ENCODE measurements at places on chromosomes 5 and 9.

DNA sequence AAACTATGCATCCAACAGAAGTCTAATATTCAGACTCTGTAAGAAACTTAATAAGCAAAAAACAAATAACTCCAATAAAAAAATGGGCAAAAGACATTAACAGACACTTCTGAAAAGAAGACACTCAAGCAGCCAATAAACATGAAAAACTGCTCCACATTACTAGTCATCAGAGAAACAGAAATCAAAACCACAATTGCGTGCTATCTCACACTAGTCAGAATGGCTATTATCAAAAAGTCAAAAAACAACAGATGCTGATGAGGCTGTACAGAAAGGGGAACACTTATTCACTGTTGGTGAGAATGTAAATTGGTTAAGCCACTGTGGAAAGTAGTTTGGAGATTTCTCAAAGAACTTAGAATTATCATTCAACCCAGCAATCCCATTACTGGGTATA lies 101.2 kb upstream of the TRIM32 start:
- DNase-seq = no peak

GRCh38 chr5:147509041-147509709 lies 693 bp downstream of the DPYSL3 start:
- DNase-seq = no peak

- no peak for DNase-seq
These were observed 72.3 kb downstream of the SLCO4C1 start for GRCh38 chr5:102223542-102224477.

DNA sequence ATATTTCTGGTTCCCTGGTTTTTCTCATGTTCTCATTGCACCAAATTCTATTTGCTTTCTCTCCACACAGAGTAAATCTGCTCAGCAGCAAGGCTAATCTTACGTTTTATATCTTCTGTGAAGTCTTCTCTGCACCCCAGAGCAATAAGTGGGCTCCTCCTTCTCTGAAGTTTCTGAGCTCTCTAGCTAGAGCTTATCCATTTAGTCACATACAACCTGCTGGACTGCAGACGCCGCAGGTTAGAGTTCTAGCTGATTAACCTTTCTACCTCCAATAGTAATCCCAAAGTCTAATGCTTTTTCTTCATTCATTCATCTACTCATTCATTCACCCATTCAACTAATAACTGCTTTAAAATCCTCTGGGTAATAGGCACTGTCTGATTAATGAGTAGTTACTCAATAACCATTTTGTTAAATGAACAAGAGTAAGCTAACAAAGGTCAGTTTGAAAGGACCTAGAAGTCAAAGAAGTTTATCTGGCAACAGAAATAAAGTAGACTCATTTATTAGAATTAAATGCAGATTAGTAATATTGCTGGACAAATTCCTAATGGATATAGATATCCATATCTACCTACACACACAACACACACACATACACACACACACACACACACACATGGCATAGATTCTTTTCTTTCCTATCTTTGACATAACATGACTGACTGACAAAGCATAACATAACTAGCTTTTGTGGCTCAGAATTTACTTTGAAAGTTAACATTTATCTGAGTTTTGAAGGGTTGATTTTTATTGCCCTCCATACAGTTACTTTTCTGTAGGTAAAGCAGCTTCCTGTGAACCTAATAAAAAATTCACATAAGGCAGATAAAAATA lies 984.6 kb upstream of the SEMA6A start:
- DNase-seq = no peak

DNA sequence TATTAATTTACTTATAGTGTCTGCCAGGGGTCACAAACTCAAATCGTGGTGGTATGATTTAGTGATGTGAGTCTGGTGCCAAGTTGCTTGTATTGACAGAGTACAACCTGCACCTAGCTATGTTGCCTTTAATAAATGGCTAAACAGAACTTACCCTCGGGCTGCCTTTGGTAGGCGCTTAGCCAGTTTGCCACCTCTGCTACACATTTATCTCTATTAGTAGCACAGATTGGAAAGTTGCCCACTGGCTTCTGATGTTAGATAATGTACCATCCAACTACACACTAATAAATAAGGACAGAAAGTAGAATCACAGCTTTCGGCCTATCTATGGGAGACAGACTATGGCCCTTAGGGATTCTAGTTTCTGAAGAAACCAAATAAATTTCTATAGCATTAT lies 368.4 kb downstream of the MAN2A1 start:
- DNase-seq = no peak

DNA sequence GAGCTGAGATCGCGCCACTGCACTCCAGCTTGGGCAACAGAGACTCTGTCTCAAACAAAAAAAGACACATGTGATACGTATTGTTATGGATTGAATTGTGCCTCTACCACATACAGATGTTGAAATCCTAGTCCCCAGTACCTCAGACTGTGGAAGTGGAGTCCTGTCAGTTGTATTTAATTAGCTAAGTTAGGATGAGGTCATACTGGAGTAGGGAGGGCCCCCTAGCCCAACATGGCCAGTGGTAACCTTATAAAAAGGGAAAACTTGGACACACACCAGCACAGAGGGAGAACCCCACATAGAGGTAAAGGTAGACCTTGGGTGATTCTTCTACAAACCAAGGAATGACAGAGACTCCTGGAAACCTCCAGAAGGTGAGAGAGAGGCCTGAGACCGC lies 119.8 kb downstream of the GADD45G start:
- DNase-seq = no peak

DNA sequence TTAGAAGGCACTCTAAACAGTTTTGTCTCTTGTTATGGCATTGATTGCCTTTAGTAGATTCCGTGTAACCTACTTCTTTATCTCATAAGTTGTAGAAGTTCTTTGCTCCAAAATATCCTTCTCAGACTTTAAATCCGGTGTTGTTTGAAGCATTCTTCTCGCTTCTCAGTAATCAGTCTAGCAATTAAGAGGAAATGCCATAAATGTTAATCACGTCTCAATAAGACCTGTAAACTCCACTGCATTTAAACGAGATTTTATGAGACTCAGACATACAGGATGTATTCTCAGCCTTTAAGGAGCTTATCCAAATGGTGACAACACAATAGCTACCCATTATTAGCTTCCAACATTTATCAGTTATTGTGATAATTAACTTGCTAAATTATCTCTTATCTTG lies 7.7 kb upstream of the C5 start:
- no peak for DNase-seq

GRCh38 chr5:149273950-149274349 lies 2.3 kb downstream of the AFAP1L1 start:
- no peak for DNase-seq

DNA sequence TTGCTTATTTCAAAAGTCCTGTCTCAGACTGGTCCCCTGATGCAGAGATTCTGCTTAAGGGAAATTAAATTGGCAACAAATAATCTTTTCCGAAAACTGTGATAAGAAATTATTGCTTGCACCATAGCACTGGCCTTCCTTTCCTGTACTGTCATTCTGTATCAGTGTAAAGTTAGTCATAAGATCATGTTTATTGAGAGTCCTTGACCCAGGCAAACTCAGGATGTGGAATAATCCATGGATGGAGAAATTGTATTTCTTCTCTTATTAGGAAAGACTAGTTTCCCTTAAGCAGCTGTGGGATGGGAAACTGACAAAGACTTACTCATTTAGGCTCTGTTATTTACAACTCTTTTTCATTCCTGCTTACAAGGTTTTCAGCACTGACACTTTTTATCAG lies 83.0 kb upstream of the RANBP6 start:
- DNase-seq = no peak

GRCh38 chr9:88024896-88025295 lies 50.6 kb upstream of the CDK20 start:
- DNase-seq = no peak

DNA sequence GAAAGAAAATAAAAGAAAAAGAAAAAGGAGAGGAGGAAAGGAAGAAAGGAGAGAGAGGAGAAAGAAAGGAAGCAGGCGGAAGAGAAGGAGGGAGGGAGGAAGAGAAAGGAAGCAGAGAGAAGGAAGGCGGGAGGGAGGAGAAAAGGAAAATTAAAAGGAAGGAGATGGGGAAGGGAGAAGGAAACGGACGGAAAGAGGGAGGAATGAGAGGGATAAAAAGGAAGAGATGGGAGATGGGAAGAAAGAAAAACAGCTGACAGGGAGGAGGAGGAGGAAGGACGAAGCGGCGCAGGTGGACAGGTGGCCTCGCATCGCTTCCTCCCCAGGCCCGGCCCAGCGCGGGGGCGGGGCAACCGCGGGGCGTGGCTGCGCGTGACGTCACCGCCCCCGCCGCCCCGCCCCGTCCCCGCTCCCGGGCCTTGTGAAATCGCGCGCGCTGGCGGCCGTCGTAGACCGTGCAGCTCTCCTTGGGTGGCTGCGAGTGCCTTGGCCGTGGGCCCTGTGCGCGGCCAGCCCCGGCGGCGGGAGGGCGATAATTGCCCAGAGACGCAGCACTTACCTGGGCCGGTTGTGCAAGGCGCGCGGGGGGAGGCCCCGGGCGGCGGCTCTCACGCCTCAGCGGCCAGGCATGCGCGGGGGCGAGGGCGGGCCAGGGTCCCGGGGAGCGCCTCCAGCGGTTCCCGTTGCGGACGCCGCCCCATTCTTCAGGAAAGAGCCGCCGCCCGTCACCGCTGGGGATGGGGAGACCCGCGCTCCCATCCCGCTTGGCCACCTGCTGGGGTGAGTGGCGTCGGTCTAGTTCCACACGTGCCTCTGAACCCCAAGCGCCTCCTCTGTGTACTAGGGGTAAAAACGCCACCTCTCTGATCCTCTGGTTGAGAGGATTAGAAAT lies 49.6 kb upstream of the FOXE1 start:
- DNase-seq = peak; percentile 69

DNA sequence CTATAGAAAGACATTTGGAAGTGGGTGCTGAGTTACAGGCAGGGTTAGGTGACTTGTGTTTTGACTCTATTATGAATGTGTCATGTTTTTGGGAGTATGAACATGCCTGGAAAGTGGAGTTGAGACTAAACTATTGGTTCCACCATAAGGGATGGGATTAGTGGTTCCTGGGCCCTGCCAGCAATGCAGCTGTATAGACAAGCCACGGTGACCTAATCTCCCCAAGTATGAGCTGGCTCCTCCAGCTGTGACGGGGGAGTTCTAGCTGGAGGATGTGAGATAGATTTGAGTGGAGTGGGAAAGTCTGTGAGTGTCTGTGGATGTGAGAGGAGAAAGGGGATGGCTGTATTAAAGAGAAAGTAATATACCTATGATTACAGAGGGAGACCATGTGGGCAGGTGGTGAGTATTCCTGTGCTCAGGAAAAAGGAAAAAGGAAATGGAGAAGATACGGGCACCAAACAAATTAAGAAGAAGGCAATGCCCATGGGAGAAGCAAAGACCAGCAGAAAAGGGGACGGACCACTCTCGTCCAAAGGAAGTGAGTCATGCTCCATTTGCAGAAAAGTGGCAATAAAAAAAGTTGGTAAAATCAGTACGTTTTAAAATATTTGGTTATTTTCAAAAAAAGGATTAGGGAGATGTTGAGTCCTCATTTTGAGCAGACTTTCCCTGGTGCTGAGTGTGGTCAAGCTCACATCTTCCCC lies 48.3 kb upstream of the ICE1 start:
- no peak for DNase-seq

DNA sequence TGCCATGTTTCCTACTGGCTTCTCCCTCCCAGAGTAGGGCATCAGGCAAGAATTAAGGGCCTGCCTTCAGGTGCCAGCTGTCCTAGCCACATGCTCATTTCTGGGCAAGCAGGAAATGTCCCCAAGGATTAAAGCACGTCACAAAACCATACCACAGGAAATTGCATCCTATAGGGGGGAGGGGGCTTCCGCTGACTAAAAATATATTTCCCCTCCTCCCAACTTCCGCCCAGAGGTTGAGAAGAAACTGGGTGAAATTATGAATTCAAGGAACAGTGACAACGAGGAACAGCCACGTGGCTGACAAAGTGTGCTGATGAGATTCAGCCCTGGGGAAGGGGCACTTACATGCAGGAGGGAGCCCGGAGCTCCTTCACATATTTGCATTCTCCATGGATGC lies 4.1 kb downstream of the HBEGF start:
- no peak for DNase-seq

DNA sequence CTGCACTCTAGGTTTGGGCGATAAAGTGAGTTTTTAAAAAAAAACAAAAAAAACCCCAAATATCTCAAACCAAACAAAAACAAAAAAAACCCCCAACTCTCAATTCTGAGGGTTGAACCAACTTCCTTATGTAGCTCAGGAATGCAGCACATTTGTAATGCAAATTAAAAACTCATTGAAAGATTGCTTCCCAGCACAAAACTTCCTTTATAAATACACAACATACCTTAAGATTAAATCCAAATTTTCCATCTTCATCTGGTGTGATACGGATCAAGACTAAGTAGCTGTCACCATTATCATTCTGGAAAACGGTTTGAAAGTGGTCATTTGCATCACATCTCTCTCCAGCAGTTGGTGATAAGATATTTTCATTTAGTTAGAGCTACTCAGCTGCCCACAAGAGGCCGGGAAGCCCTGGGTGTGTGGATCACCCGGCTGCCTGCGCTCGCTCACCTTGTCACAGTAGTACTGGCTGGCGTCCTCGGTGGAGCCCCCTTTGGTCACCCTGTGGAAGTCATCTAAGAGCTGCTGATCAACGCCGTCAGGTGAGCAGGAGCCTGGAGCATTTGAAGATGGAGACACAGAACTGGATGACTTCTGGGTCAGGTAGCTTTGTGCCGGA lies 88.2 kb downstream of the PTPN3 start:
- DNase-seq = no peak

DNA sequence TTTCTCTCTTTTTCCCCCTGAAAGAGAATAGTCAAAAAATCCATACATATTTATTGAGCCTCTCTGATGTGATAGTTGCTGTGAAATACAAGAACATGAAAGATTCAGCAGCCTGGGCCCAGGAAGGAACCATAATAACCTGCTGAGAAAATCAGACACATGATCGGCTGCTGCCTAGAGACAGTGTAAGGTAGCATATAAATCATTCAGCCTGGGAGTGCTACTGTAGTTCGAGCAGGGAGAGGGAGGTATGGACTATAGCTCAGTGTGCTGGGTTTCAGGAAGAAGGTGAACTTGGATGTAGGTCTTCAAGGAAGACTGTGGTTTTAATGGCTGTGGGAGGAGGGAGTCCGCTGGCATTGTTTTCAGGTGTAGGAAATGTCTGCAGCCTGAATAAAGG lies 469.1 kb downstream of the RAB3C start:
- no peak for DNase-seq

GRCh38 chr5:121693864-121694263 lies 157.8 kb upstream of the FTMT start:
- no peak for DNase-seq

GRCh38 chr9:68505681-68506409 lies 34.8 kb downstream of the TMEM252 start:
- DNase-seq = no peak

- DNase-seq = no peak
These were observed 468.1 kb upstream of the ACTBL2 start for GRCh38 chr5:57950616-57951228.

- DNase-seq = no peak
These were observed 166.5 kb upstream of the SLC12A2 start for GRCh38 chr5:127916885-127917573.

DNA sequence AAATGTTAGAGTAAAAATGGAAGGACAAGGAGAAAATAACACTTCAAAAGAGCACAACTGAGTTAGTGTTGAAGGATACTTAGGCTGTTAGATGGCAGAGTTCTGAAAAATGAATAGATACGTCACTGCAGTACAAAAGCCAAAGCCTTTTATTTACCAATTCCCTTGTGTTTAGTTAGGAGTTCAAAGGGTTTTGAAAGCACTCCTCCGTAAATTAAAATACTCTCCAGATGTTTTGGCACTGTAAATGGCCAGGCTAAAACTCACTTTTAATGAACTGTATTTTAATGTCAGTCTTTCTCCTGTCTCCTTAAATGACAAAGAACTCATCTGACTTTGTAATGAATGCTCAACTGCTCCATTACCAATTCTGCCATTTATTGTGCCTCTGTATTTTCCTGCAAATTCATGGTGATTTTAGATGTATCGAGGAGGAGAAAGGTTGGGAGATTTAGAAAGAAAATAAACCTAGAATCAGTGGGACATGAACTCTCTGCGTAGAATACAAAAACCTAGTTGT lies 1727.2 kb downstream of the MAT2B start:
- DNase-seq = no peak
